Activated naive CD4-positive, alpha-beta T cell treated with anti-CD3 and anti-CD28 coated beads for 36 hours (primary cell): ENCODE measurements at places on chromosomes 4 and X. TPM values are rescaled to one million over a fixed set of nuclear protein-coding genes. Genes with fewer than 3 reads are reported as not detected.

HNRNPD gene
- total RNA-seq: 340 TPM

NR3C2 gene
- total RNA-seq: 6.1 TPM

RXFP1 gene
- total RNA-seq: not detected

CENPVL1 gene
- not detected for total RNA-seq

TRIM61 gene
- total RNA-seq: 0.67 TPM

CXCL5 gene
- not detected for total RNA-seq

GRIA3 gene
- not detected for total RNA-seq

SPRY1 gene
- 20.3 TPM for total RNA-seq

ZNF732 gene
- not detected for total RNA-seq

TMPRSS11A gene
- total RNA-seq: not detected

RBM46 gene
- total RNA-seq: not detected

IL3RA gene
- total RNA-seq: not detected

EIF4E gene
- 116 TPM for total RNA-seq
